ENCODE measurements at places on chromosomes 1 and 21.
A peak's percentile ranks its signal among the peaks of the same experiment; 100 is the strongest.

- DNase-seq = no peak
These were observed 121.0 kb upstream of the CD34 start for GRCh38 chr1:208031932-208032320.

DNA sequence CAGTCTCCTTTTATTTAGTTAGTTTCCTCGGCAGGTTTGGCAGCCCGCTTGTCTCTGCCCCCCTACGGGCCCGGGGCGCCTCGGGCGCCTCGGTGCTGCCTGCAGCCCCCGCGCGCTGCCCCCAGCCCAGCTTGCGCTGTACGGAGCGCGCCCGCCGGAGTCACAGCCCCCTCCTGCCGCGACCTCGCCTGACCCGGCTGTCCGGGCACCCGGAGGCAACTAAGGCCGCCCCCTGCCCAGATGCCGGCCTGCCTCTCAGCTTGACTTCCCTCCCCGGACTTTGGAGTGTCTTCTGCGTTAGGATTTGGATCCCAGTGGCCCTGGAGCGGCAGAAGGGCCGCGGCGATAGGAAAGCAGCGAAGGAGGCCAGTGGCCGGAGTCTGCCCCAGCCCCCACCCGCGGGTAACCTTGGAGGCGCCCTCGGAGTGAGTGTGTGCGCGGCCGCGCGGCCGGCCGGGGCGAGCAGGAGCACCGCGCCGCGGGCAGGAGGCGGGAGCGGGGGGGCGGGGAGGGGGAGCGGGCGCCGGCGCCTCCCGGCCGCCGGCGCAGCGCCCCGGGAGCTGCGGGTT is 7.6 kb downstream of the CDKN2C start:
- peak; percentile 38 for DNase-seq

GRCh38 chr1:169601096-169601881 is 15.0 kb upstream of the F5 start:
- DNase-seq = no peak

- no peak for DNase-seq
These were observed 29.3 kb upstream of the SHISA4 start for GRCh38 chr1:201859424-201859823.

- DNase-seq = no peak
These were observed 310.0 kb downstream of the LMO4 start for GRCh38 chr1:87638636-87639035.

DNA sequence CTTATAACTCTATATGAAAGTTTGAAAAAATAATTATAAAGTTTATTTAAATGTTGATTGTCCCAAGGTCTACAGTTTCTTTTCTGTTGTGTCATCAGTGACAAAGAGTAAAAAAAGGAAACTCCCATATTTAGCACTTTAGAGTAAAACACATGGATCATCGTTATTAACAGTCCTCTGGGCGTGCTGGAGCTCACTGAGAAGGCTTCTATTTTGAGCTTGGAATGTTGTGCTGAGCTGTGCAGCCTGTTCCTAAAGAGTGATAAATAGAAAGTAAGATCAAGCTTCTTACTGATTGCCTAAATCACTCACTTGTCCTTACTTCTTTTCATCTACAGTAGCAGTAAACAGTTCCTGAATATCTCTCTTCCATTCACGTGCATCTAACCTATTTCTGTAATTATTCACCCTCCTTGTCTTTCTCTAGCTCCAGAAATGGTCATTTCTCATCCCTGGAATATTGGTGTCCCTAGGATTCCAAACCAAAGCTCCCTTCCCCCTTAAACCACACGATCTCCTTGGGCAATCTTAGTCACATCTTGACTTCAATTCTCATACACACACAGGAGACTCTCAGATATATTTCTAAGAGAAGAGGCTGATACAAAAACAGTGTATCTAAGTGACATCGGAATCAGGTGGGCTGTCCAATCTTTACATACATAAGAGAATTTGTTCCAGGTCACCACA is 11.9 kb downstream of the GBP5 start:
- no peak for DNase-seq

GRCh38 chr1:169879034-169879840 is 14.5 kb downstream of the SCYL3 start:
- no peak for DNase-seq

GRCh38 chr1:224411766-224412165 is 22.8 kb downstream of the WDR26 start:
- no peak for DNase-seq

GRCh38 chr1:200035397-200035955 is 8.0 kb downstream of the NR5A2 start:
- no peak for DNase-seq

- peak; percentile 93 for DNase-seq
These were observed at the start of gene FAF1 for GRCh38 chr1:50959913-50960844. TSS of gene FAF1 (minus strand) at chr1:50960267. CDS start at chr1:50959811, 456 bp downstream.

GRCh38 chr1:36778740-36779139 is 255.6 kb downstream of the GRIK3 start:
- no peak for DNase-seq

GRCh38 chr1:205604825-205605505 is 26.8 kb downstream of the ELK4 start:
- no peak for DNase-seq

DNA sequence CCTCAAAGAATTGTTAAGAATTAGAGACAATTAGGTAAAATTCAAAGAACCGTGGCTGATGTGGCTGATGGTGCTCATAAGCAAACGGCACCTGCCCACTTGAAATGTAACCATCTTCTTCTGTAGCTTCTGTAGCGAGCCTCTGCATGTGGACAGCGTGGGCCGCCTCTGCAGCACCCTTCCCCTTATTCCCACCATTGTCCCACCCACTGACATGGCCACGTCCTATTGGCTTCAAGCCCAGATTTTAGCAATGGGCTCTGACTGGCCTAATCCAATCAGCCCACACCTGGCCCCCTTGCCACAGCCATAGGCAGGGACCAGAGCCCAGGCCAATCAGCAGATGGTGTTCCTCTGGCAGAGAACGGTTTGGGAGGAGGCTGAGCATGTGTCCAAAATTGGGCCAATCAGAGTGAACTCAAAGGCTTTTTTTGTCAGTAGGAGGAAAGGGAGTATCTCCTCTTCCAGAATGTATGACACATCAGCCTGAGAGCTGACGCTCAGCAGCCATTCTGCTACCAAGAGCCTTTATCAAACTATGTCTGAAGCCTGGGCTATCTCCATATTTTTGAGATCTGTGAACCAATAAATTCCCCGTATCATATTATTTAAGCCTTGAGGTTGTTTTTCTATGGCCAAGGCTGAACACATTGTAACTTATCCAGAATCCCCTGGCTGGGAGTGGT is 518.5 kb downstream of the SMYD3 start:
- no peak for DNase-seq

- DNase-seq = no peak
These were observed 162.9 kb downstream of the PLPP3 start for GRCh38 chr1:56416495-56416894.

DNA sequence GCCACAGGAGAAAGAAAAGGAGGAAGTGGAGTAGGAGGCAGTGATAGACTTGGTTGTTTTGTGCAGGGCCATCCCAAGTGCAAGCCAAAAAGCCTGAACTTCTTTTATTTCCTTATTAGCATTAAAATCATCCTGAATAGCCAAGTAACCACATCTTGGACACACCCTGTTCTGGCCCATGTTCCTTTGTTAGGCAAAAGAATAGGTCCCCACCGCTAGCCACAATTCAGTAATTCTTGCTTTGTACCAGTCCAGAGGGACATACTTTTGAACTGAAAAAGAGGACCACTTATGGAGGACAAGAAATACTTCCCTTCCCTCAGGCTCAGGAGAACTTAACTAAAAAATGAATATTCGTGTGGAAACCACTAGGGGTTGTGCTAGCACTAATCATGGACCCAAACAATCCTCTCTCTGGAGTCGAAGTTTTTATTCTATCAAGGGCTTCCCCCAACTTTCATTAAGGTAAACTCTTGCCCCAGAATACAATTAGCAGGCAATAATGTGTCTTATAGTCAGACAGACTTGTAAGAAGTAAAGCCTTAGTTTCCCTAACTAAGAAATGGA is 19.4 kb downstream of the TNFSF4 start:
- no peak for DNase-seq

- peak; percentile 74 for DNase-seq
These were observed 2.8 kb upstream of the IGSF8 start for GRCh38 chr1:160101037-160101716.

DNA sequence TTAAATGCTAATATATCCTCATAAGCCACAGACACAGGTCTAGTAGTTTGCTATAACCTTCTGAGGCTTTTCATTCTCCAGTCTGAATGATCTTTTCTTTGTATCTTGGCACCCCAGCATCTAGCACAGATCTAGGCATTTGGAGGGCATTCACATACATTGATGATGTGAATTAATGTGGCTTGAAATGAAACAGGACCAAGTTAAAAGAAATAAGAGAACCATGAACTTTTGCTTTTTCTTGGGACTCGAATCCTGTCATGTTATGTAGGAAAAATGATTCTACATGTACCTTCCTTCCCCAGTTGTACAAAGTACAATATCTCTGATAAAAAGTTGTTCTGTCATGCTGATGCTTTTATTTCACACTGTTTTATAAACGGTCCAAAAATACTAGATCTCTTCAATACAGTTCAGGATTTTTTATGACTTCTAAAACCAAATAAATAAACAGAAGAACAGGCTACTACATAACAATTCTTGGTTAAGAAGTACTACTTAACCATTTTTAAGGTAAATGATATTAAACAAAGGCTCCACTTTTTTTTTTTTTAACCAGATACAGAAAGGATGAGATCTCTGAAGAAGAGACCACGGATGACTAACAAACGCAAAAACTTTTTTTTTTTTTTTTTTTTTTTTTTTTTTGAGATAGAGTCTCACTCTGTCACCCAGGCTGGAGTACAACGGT is 3.0 kb downstream of the SORT1 start:
- DNase-seq = no peak

- no peak for DNase-seq
These were observed 56.6 kb downstream of the ZNF281 start for GRCh38 chr1:200353232-200353631.

DNA sequence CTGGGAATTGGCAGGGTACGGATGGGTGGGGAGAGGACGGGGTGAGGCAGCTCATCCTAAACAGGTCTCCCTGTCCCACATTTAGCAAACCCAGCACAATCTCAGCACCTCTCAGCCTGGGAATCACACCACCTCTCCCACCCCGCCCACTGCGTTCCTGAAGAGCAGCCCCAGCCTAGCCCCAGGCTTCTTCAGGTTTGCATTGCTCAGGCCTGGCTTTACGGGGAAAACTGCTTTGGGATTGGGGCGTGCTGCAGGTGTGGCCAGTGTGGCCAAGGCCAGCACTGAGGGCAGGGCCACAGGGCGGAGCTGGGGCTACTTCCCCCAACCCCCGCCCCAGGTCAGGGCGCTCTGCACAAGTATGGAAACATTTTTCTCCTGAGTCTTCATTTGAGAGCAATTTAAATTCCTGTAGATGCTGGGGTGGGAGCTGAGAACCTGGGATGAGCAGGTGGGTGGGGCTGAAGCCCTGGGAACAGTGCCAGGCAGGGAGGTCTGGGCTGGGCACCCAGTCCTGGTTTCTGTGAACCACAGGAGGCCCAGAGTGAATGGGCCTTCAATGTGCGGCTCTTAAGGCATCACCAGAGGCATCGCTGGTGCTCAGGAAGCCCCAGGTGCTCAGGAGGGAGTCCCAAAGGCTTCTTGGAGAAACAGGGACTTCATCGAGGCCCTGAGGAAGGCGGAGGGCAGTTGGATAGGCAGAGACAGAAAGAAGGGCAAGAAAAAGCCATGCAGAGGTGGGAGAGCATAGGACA is 24.1 kb downstream of the TNNT2 start:
- DNase-seq = no peak

- DNase-seq = no peak
These were observed 27.8 kb downstream of the RALGPS2 start for GRCh38 chr1:178752891-178753290.

DNA sequence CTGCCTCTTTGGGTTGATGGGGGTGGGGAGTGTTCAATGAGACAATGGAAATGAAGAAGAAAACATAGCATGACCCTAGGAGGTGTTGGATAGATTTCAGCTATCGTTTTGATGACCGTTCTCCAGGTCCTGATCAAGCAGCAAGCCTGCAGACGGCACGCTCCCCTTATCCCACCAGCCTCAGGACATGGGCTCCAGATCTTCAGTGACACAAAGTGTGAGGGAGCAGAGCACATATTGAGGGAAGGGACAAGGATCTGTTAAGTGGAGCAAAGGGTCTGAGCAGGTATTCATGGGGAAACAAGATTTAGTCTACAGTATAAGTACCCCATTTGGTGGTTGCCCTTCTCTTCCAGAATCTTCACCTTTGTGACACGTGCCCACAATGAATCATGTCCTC is 4.7 kb downstream of the SPRR5 start:
- DNase-seq = no peak

DNA sequence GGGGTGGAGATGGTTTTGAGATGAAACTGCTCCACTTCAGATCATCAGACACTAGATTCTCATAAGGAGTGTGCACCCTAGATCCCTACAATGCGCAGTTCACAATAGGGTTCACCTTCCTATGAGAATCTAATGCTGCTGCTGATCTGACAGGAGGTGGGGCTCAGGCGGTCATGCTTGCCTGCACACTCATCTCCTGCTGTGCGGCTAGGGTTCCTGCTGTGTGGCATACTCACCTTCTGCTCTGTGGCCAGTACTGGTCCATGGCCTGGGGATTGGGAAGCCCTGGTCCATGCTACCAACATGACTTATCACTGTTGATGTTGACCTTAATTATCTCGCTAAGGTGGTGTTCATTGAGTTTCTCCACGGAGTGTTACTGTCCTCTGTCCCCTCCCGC is 144.5 kb downstream of the NAV1 start:
- DNase-seq = no peak

GRCh38 chr1:19918057-19918456 is 5.4 kb downstream of the PLA2G2E start:
- no peak for DNase-seq

Measured in nucleus accumbens (tissue), 56 donors.